ENCODE measurements at places on chromosomes 7 and 10. TPM values are rescaled to one million over a fixed set of nuclear protein-coding genes. Genes with fewer than 3 reads are reported as not detected.

The GPR37 gene
- total RNA-seq = 2.2 TPM

The GJD4 gene
- total RNA-seq = not detected

The ALKBH4 gene
- 12.5 TPM for total RNA-seq

The ACTL6B gene
- not detected for total RNA-seq

The SPDYE8 gene
- not detected for total RNA-seq

The NT5C2 gene
- total RNA-seq = 43.9 TPM

The SFTPA1 gene
- not detected for total RNA-seq

The TET1 gene
- 2.4 TPM for total RNA-seq

The NRG3 gene
- total RNA-seq = 8.9 TPM

The ZNF804B gene
- not detected for total RNA-seq

The BAMBI gene
- total RNA-seq = 6.8 TPM

The TEX36 gene
- not detected for total RNA-seq

The HIBADH gene
- total RNA-seq = 29.8 TPM

The SRRM3 gene
- 0.23 TPM for total RNA-seq

The RASSF4 gene
- total RNA-seq = 20.4 TPM

The PSTK gene
- total RNA-seq = 5.0 TPM

The PITX3 gene
- total RNA-seq = not detected

The CUZD1 gene
- 0.35 TPM for total RNA-seq

The ADRB1 gene
- 0.05 TPM for total RNA-seq

DNA sequence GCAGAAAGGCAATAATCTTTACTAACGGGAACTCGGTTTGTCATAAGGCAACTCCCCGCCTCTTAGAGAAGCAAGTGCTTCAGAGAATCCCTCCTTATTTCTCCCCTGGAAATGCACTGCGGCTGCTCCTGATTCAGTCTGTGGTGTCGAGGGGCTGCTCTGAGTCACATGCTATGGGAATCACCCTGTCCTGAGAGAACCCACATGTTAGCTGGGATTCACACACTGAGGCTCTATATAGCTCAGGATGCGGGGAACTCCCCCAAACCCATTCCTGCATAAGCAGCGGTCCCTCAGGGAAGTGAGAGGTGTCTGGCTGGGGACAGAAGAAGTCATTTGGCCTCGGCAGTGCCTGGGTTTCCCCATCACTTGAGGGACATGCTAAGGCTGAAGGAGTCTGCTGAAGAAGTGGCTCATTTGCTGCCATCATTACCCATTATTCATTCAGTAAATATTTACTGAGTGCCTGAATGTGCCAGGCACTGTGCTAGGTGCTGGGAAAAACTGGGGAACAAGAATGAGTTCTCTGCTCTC is 87.5 kb downstream of the ATXN7L1 start:
- DNase-seq = no peak

- DNase-seq = no peak
Observed at GRCh38 chr10:46297406-46298204, 10.8 kb downstream of the ANTXRL start.

GRCh38 chr10:21919117-21919516 is 84.4 kb downstream of the DNAJC1 start:
- no peak for DNase-seq

- DNase-seq = no peak
Observed at GRCh38 chr10:33739031-33739430, 404.6 kb upstream of the NRP1 start.

GRCh38 chr7:82044497-82045080 is 274.7 kb upstream of the HGF start:
- DNase-seq = no peak

GRCh38 chr7:117041822-117042221 is 88.5 kb downstream of the ST7 start:
- no peak for DNase-seq

DNA sequence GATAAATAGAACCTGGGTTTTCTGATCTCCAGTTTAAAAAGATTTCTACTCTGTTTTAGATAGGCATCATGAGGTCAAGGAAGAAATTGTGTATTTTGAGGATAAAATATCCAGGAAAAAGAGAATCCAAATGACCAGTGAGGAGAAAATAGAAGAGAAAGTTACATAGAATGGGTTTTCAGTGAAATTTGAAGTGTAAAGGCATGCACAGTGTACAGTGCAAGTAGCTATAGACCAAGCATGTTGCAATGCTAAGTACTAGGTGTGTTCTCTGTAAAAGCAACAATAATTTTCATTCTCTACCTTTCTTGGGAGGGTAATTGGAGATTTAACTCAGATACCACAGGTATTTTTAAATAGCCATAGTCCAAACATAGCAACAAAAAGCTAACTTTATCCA is 22.6 kb downstream of the CDK1 start:
- DNase-seq = no peak

DNA sequence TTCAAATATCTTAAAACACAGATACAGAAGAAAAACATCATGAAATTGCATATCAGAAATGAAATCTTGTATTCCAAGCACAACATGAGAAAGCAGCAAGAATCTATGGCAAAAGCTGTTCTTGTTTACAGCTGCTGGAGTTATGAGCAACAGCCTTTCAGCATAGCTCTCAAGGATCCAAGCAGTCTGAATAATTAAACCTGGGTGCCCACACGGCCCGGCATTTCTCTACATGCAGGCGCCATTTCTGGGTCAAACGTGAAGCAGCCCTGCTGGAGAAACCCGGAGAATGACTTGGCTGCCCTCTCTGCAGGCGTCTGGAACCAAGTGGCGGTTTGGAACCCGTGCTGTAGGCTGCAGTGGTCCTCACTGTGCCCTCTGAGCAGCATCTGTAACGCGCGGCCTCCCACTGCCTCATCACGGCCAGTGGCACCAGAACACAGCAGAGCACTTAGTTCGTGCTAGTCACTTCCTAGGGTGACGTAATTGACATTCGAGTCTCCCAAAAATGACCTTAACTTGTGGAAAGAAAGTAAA is 213.0 kb downstream of the TCERG1L start:
- no peak for DNase-seq

DNA sequence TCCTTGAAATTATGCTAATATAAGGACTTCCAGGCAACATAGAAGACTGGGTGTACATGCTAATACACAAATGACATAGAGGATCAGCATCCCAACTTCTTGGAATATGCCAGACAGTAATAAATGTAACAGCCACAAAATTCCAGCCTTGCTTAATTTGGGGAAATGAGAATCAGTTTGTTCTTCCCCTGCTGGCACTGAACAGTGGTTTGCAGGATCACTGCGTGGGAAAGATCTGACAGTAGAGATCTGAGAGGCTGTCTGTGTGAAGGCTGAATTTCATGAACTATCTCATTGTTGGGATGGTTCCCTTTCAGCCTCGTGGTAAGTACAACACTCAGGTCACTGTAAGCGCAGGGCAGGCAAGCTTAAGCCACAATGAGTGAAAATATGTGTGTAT is 1078.0 kb downstream of the LRMDA start:
- DNase-seq = no peak

DNA sequence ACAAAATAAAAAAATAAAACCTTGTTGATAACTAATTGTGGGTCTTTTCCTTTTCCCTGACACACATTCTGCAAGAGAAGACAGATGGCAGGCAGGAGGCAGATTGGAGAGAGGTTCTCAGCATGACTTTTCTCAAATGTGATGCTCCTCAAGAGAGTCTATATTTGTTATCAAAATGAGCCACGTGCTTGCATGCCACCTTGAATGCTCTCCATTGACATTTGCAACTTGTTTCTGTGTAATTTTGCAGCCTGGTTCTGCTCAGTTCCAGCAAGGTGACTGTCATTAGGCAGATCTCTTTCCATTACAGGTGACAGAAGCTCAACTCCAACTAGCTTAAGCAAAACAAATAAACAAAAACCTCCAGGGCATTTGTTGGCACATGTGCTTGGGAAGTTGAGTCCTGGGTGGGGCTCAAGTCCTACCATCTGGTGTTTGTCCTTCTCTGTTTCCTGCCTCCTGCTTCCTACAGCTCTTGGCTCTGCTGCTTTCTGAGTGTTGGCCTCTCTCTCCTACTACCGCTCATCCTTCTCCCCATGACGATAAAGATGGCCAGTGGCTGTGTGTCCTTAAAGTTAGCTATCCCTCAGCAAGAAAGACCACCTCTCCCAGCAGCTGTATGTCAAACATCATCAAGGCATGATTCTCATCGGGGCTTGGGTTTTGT is 56.7 kb downstream of the GRK5 start:
- DNase-seq = peak; percentile 22

DNA sequence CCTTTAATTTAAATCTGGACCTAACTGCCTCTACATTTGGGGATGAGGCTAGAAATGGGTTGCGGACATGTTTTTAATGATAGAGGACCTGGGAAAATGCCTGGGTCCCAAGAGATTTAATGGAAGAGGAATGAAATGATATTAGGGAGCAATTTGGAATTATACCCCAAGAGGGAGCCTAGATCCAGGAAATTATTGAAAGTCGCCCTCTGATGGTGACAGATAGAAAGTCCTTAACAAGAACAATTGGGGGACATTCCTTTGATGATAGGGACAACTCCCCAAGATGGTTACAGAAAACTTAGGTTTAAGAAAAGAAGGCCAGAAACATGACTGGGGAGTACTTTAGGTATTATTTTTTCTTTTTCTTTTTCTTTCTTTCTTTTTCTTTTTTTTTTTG is 9.5 kb upstream of the TSGA13 start:
- DNase-seq = no peak

- no peak for DNase-seq
Observed at GRCh38 chr10:67521546-67521945, 174.4 kb downstream of the CTNNA3 start.

DNA sequence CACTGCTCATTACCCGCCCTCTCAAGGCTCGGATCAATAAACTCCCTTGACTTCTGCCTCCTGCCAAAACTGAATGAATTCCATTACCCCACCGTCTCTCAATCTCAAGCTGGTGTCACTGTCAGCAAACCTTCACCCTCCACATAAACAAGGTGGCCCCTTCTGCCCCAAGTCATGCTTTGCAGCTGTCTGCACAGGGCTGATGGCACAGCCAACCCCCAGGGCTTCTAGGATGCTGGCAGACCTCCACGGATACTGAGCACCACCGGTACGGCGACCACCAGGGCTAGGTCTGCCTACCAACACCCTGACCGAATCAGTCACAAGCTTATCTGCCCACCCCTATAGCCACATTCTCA is 46.1 kb downstream of the PARD3 start:
- no peak for DNase-seq

DNA sequence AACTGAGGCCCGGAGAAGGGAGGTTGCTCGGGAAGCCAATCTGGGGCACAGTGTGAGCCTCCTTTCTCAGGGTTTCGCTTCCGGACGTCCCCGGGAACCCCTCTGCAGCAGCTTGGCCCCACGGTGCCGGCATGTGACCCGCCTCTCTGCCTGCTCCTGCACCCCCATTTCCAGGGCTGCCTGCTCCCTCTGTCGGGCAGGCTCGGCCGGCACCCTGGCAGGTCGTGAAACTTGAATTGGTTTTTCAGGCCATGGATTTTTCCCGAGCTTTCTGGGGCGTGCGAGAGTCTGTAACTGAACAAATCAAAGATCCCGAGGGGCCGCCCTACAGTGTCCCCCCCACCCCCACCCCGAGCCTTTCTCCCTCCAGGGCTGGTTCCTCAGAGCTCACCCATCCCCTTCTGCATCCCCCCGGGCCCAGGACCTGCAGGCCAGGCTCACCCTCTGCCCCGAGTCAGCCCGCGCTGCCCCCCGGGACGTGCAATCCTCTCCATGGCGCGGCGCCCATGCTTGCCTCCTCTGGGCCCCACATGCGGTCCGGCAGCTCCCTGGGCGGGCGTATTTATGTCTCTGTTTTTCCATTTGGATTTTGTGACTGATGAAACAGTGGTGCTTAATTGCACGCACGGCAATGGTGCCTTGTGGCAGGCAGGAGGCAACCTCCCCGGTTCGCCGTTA is 58.1 kb downstream of the UNCX start:
- DNase-seq = no peak

DNA sequence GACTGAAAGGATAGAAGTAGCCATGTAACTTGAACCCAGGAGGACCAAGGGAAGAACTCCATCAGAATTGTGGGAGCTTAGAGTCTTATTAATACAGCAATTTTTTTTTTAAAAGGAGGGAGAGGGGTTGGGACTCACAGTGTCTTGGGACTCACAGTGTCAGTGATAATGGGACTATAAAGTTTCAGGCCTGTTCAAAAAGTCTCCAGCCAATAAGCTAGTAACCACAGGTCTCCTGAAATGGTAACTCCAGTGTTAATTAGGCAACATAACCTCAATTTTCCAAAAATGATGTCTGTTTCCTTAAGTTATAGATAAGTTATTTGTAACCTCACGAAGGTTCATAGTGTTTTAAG is 2.4 kb upstream of the HNRNPH3 start:
- DNase-seq = no peak

DNA sequence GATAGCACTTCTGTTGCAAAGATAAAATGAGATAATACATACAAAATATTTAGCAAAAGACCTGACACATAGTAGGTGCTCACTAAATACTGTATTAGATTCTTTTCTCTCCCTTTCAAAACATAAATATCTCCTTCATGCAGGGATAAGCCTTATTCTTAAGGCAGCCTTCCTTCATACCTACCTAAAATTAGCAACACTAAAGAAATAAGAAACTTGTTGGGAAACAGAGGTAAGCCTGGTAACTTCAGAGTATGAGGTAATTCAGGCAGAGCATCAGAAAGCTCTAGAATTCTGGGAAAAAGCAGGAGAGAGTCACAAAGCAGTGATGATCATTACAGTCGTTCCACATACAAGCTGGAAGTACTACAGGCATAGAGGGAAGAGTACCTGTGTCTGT is 15.2 kb downstream of the HIBADH start:
- no peak for DNase-seq

- DNase-seq = no peak
Observed at GRCh38 chr7:139109983-139110411, 477 bp upstream of the ZC3HAV1 start.

- DNase-seq = no peak
Observed at GRCh38 chr7:131937868-131938267, 381.4 kb upstream of the PODXL start.

GRCh38 chr10:54503863-54504262 is 297.2 kb downstream of the PCDH15 start:
- DNase-seq = no peak

- no peak for DNase-seq
Observed at GRCh38 chr7:12436896-12437535, 33.4 kb upstream of the VWDE start.

Data from glomerular endothelial cell (primary cell).